ENCODE measurements at places on chromosomes 6 and 20. TPM values are rescaled to one million over a fixed set of nuclear protein-coding genes. Genes with fewer than 3 reads are reported as not detected.

Gene ZSWIM1
- 3.5 TPM for total RNA-seq

Gene BPIFB1
- total RNA-seq, result not detected

Gene BNIP5
- total RNA-seq, result not detected

GRCh38 chr6:7230956-7231713, 81.9 kb downstream of the SSR1 start:
- DNase-seq, result no peak

- DNase-seq, result no peak
Measured at GRCh38 chr6:147554281-147554680, 45.8 kb downstream of the SAMD5 start.

DNA sequence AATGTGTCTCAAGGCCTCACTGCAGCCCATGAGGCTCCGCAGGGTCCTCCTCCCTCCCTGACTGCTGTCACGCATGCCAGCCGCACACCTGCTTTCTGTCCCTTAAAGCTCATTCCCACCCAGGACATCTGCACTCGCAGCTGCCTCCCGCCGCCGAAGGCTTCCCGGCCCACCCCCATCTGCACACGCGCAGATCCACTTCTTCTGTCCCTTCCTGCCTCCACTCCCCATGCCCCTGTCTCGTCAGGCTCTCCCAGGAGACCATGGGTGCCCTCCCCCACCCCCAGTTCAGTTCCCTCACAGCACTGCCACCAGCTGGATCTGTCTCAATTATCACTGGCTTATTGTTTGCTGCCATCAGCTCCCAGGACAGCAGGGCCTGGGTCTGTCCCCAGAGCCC, 63.0 kb downstream of the RIPOR3 start:
- DNase-seq, result no peak

Data from ascending aorta (tissue), 2 donors.